ENCODE measurements at places on chromosomes 6 and 20.

DNA sequence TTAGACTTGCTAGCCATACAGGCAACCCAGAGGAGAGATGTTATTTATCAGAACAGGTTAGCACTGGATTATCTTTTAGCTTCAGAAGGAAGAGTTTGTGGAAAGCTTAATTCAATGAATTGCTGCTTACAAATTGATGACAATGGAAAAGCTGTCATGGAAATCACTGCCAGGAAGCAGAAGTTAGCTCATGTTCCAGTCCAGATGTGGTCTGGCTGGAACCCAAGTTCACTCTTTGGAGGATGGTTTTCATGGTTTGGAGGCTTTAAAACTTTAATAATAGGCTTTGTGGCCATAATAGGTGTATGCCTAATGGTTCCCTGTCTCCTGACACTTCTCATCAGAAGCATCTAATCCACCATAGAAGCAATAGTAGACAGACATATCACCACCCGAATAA, 699.0 kb downstream of the PHF3 start:
- DNase-seq: no peak

DNA sequence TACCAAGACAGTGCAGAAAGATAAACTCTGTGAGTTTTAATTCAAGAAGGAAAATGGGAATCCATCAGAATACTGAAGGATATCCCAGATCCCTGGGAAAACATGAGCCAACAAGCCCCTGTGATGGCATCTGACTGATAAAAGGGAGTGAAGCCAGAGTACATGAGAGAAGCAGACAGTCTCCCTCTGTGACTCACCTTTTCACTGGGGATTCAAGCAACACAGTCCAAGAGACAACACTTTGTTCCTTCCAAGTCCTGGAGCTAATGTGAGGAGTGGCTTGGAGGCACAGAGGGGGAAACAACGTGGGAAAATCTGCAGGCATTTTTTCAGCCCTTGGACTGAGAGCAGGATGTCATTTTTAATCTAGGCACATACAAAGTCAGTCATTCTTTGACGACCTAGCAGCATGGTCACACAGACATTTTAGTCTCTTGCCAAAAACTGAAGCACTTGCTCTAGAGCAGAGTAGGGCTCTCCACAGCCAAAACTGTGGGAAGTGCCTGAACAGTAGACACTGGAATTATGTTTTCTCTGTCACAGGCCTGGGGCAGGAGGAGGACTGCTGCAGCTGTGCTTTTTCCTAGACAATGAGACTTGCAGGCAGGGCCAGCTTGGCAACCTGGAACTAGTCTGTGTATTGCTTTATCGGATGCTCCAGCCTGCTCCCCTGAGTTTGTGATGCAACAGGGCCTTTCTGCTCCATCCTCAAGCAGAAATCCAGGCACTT, 465.0 kb upstream of the GJE1 start:
- no peak for DNase-seq

- DNase-seq: no peak
These were observed 65.7 kb downstream of the SRC start for GRCh38 chr20:37411408-37412219.

GRCh38 chr20:34522969-34523871, 7.0 kb downstream of the DYNLRB1 start:
- DNase-seq: peak; percentile 22

DNA sequence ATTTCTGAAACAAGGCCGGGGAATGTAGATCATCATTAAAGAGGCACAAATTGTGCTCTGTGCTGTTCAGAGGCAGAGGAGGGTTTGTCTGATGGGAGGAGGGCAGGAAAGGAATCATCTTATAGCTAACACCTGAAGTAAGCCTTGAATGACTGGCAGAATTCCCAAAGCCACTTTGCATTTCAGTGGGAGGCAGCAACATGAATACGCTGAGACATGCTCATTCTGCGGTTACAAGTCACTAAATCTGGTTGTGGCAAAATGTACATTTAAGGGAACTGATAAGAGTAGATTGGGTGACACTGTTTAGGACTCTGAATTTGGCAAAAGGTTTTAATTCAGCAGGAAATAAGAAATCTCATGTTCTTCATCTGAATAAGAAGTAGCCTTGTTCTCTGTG, 4.4 kb upstream of the COL19A1 start:
- DNase-seq: no peak

All from activated T-helper 1 cell treated with anti-CD3 and anti-CD28 coated beads, Interleukin-2, amount 50 U/mL, for 16 hours (primary cell).